Cortex of kidney (tissue), 1 donor: ENCODE measurements at places on chromosomes 2 and 18.

DNA sequence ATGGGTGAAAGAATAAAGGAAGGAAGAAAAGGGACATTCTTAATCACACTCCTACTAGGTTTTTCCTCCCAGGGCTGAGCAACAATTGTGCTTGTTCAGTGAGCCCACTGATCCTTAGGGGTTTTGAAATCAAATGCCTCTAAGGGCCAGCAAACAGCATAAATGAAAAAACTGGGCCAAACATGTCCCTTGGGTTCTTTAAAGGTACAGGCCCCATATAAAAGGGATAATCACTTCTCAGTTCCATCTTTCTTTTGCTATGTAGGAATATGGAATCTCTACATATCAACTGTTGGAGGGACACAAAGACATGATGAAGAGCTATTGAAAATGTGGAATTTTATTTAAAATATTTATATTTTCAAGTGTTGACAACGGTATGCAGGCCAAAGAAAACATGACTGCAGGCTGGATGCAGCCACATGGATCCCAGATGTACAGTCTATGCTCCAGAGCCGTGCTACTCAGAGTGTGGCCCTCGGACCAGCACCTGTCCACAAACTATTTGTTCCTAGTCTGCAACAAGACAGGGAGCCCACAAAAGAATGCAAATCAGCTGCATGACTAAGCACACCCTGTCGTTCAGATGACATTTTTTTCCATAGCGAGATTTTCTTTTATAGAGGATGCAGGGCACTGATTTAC is 110.0 kb downstream of the CDH20 start:
- no peak for DNase-seq

DNA sequence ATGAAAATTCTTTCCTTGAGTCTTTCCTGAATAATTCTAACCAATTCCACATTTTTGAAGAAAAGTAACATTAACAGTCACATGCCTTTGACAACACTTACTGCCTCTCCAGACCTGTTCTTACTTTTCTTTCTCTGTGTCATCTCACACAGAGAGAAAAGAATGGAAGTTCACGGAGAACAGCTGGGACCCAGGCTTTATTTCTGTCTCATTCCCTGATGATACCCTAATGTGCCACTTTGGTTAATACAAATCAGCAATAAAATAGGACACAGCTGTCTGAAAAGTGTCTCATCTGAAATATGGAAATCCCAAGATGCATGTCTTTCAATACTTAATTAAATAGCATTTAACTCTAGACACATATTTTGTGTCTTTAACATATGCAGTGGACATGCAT is 42.1 kb upstream of the RAB27B start:
- no peak for DNase-seq

DNA sequence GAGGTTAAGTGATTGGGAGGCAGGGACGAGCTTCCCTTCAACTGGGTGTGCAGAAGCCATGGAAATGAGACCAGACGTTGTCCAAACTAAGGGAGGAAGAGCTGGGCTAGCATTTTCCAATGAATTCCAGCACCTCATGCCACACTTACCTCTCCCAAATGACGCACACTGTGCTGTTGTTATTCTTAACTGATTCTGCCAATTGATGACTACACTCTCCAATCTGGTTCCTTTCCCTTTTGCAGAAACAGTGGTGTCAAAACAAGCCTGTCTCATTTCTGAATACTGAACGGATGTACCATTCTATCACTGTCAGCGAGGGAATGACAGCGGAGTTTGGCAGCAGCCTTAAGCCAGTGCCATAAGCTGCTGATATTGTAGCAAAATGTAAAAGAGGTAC is 380.5 kb upstream of the HNRNPA3 start:
- DNase-seq, result no peak

DNA sequence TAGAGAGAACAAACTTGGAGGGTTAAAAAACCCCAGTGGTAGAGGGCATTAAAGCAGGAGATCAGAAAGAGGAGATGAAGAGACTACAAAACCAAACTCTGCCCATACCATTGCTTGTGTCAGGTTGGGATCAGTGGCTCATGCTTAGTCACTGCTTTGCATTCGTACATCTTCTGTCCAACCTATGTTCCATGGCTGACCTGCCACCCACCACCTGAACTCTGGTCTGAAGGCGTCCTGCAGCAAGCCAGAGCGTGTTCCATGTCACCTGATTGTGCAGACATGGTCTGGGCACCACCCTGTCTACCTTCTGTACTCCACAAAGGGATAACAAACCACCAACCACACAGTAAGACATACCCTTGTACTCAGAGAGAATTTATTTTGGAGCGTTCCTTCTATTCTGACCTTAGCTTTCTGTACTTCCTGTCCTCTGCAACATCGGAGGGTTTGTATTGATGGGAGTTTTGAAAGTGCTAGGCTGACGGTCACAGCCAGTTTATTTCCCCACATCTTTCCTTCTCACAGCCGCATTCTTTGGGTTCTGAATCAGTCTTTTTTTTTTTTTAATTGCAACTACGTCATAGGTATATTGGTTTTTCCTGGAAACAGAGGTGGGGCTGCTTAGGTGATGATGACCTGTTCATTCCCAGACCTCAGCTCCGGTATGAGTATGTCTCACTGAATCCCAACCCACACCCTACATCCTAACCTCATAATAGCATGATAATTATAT is 88.3 kb downstream of the SOWAHC start:
- DNase-seq, result no peak

- DNase-seq, result no peak
Observed at GRCh38 chr18:26471027-26471426, 77.3 kb downstream of the KCTD1 start.

DNA sequence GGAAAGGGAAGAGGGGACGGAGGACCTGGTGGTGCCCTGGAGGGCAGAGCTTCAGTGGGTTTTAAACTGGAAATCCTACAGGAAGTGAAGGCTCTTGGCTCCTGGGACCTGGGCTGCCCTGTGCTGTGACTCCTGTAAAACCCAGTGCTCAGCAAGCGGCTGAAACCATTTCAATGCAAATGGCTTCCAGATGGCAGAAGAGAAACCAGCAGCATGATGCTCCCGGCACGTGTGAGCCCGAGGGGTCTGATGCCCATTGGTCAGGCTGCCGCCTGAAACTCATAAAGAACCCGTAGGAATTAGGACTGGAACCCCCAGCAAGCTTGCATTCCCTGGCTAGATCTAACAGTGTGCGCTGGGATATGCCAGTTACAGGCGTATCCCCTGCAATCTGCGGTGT is 109.2 kb upstream of the THOC1 start:
- DNase-seq, result no peak

DNA sequence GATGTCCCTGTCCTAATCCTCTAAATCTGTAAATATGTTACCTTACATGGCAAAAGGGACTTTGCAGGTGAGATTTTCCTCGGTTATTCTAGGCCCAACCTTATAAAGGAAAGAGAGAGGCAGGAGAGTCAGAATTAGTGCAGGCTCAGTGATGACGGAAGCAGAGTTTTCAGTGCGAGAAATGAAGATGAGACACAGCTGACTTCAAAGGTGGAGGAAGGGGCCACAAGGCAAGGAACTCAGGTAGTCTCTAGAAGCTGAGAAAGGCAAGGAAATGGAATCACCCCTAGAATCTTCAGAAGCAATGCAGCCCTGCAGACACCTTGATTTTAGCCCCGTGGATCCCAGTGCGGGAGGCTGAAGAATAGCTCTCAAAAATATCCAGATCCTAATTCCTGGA is 7.2 kb upstream of the LCLAT1 start:
- no peak for DNase-seq

DNA sequence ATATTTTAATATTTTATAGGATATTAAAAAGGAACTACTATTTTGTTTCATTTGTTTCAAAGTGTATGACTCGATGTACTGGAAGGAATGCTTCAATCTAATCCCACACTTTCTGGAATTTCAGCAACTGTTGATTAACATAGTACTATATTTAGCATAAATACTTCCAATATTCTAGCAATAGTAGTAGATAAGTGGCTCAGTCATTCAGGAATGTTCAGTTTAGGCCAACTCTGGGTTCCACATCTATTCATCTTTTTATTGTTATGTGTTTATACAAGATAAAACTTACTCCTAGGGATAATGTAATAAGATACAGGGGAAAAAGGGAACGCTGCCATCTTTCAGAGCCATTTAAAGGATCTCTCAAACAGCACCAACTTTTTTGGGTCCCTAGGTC is 22.3 kb upstream of the ORC2 start:
- DNase-seq, result no peak

GRCh38 chr2:173153301-173153885 is 77.7 kb downstream of the MAP3K20 start:
- no peak for DNase-seq

- no peak for DNase-seq
Observed at GRCh38 chr2:207341112-207341750, 175.5 kb upstream of the KLF7 start.

GRCh38 chr18:53789376-53790247 is 434.9 kb downstream of the MBD2 start:
- no peak for DNase-seq

- no peak for DNase-seq
Observed at GRCh38 chr2:30629866-30630265, 177.4 kb downstream of the CAPN13 start.

- no peak for DNase-seq
Observed at GRCh38 chr2:229879191-229879950, 42.4 kb downstream of the TRIP12 start.

GRCh38 chr18:74283646-74284045 is 8.1 kb downstream of the CYB5A start:
- DNase-seq, result no peak

DNA sequence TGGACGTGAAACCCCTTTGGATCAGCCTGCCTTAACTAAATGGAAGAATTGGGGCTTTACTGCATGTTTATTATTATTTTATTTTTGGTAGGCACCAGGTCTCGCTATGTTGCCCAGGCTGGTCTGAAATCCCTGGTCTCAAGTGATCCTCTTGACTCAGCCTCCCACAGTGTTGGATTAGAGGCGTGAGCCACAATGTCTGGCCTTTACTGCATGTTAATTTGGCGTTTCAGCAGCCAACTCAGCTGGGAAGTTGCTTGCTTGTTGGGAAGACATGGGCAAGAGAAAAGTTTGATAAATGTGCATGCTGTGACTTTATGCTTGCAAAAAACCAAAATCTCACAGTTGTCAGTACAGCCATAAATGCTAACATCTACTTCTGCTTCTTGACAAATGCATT is 105.1 kb downstream of the FMNL2 start:
- no peak for DNase-seq

DNA sequence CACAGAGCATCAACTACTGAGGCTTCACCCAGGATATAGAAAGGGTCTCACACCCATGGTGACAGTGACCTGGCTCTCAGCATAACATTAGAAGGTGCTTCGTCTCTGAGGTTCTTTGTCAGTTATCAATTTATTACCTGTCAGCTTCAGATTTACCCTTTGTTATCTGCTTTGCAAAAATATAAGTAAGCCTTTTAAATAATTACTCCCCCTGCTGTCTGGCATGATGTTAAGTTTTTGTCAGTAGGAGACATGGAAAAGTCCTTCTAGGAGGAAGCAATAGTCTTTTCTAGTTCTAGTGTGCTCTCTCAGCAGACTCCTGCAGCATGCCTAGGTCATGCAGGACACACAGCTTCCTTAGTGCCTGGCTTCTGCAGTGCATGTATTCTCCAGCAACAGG is 149.9 kb downstream of the RDH14 start:
- DNase-seq, result no peak

GRCh38 chr2:156151351-156151750 is 181.2 kb downstream of the NR4A2 start:
- DNase-seq, result no peak

GRCh38 chr2:160940699-160941098 is 219.5 kb upstream of the TANK start:
- DNase-seq, result no peak

DNA sequence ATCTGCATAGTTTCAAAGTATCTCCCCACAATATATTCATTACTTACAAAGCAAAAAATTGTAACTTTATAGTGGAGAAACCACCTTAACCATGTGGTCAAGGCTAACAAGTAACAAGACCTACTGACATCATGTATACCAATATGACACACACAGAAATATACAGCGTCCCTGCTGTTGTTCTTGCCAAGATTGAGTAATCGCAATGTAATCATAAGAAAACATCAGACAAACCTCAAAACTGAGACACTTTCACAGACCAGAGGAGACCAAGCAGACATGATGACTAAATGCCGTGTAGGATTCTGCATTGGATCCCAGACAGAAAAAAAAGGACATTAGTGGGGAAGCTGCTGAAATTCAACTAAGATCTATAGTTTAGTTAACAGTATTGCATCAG is 123.0 kb downstream of the ACAA2 start:
- no peak for DNase-seq

DNA sequence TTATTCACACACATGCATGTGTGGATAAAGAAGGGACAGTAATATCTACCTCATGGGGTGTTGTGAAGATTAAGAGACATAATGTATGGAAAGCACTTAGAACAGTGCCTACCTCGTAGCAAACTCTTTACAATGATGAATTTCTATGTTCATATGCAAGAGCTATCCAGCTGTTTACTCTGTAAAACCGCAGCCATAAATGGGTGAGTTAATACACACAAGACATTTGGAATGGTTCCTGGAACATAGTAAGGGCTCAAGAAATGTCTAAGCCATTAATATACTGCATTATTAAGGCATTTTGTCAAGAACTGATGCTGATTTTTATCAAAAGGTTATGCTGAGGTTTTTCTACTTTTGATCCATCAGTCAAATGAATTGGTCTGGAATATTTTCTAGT is 1076.2 kb downstream of the TSN start:
- no peak for DNase-seq

- DNase-seq, result no peak
Observed at GRCh38 chr2:30865892-30866681, 58.8 kb upstream of the CAPN13 start.

DNA sequence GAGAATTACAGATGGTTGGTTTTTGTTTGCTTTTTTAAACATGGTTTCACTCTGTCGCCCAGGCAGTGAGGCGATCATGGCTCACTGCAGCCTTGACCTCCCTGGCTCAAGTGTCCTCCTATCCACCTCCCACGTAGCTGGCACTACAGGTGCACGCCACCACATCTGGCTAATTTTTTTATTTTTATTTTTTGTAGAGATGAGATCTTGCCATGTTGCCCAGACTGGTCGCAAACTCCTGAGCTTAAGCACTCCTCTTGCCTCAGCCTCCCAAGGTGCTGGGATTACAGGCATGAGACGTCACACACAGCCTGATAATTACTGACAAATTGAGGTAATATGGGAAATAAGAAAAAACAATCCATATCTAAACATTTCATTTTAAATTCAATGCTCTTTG is 110.5 kb upstream of the ZSWIM2 start:
- no peak for DNase-seq

GRCh38 chr18:46867367-46868143 is 49.8 kb downstream of the PIAS2 start:
- no peak for DNase-seq

DNA sequence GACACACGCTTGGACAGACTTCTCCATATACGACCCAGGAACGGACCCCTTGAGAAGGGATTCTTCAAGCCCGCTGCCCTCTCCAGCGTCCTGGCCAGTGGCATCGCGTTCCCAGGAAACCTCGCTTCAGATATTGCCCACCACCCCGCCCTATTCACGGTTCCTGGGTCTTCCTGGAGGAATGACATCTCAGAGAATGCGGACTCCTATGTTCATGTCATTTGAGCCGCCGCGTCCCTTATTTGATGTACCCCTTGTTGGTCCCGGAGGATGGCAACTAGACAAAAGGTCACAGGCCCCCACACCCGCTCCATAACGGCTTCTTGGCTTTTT is 588 bp upstream of the CCDC93 start:
- DNase-seq, result no peak

- no peak for DNase-seq
Observed at GRCh38 chr2:196075196-196075595, 6.6 kb upstream of the DNAH7 start.
